Uterus (tissue), 4 donors: ENCODE measurements at places on chromosomes 2 and 18. TPM values are rescaled to one million over a fixed set of nuclear protein-coding genes. Genes with fewer than 3 reads are reported as not detected.
A peak's percentile ranks its signal among the peaks of the same experiment; 100 is the strongest.

- peak; percentile 72 for DNase-seq
Observed at GRCh38 chr2:9178904-9179571, 27.6 kb upstream of the ASAP2 start.

MALL gene
- 13.7 TPM for total RNA-seq

DNA sequence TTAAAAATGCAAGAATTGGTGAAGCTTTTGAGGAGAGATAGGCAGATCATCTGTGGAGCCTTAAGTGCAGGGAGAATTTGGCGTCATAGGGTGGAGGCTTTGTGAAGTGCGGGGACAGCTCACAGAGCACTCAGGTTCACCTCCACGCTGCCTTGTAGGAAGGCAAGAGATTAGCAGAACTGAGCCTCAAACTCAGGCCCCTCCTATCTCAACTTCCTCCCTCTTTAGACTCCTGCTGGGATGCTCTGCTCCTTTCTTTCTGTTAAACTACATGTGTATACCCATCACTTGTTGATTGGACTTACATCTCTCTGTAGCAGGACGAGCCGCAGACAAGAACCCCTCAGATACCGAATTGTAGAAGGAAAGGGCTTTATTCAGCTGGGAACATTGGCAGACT lies 422.2 kb downstream of the SETBP1 start:
- DNase-seq, result no peak

GRCh38 chr2:12155303-12156051 lies 409.0 kb downstream of the LPIN1 start:
- no peak for DNase-seq

DNA sequence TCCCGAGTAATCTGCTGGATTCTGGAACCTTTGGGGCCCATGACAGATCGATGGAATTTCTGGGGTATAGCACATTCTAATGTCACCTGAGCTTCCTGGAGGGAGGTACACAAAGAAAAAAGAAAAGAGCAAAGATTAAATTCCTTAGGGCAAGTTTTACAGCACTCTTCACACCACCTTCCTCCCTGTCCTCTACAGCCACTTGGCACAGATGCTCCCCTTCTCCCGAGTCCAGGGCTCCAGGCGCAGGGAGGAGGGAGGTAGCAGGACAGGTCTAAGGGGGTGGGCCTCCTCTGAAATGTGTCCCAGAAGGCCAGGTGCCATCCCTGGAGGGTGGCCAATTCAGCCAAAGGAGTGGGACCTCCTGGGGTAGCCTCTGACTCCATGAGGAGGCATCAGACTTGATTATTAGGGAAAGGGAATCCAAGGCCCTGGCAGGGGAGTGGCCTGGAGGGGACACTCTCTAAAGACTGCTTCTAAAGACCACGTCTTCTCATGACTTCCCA lies 50.3 kb downstream of the ANO7 start:
- DNase-seq, result no peak

- no peak for DNase-seq
Observed at GRCh38 chr18:28485918-28486317, 309.0 kb upstream of the CDH2 start.

DNA sequence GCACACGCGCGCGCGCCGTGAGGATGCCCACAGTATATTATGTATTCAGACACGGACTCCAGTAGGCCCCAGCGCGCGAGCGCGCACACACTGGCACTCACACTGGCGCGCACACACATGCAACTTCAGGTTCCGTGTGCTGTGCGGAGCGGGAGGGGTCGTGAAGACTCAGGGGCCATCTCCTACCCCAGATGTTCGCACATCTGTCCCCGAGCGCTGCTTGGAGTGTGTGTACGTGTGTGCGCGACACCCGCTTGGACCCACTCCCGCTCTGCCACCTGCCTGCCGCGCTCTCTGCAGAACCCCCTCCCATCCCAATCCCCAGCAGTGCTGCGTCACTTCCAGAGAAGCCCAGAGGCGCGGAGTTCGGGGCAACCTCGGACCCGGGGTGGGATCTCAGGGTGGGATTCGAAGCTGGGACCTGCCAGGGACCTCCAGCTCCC lies 2.6 kb downstream of the NRP2 start:
- DNase-seq, result peak; percentile 52

DNA sequence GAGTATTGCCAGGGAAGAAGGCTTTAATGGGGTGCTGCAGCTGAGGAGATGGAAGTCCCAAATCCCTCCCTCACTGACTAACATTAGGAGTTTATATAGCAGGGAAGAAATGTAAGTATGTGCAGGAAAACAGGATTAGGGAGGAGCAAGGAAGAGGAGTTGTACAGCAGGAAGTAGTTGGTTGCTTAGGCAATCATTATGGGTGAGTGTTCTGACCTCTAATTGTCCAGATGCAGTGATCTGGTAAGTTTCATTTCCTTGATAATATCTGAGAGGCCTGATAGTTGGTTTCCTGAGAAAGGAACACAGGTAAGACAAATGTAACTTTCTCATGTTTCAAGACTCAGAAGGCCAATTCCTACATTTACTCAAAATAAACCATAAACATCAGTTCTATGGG lies 331.9 kb upstream of the GULP1 start:
- no peak for DNase-seq

- no peak for DNase-seq
Observed at GRCh38 chr2:39676342-39676741, 10.6 kb downstream of the TMEM178A start.

CXCR4 gene
- 39.5 TPM for total RNA-seq

CHRND gene
- total RNA-seq, result not detected

CHST10 gene
- total RNA-seq, result 23.0 TPM

GRCh38 chr2:70984228-70984575 lies 5.8 kb downstream of the ANKRD53 start:
- DNase-seq, result peak; percentile 5

DNA sequence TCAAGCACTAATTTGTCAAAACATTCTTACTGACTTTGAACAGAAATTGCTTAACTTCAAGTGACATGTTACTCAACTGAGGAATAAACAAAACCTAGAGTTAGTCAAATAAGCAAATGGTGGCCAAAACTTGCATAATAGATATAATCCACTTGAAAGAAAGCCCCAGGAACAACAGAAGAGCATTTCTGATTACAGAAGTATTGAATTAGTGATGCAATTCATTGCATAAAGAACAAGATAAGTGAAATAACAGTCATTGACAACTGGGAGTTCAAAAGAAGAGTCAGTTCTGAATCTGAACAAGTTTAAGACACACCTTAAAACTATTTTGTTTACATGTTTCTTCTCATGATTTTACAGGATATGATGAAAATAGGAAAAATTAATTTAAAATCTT lies 30.8 kb downstream of the COBLL1 start:
- DNase-seq, result no peak

DNA sequence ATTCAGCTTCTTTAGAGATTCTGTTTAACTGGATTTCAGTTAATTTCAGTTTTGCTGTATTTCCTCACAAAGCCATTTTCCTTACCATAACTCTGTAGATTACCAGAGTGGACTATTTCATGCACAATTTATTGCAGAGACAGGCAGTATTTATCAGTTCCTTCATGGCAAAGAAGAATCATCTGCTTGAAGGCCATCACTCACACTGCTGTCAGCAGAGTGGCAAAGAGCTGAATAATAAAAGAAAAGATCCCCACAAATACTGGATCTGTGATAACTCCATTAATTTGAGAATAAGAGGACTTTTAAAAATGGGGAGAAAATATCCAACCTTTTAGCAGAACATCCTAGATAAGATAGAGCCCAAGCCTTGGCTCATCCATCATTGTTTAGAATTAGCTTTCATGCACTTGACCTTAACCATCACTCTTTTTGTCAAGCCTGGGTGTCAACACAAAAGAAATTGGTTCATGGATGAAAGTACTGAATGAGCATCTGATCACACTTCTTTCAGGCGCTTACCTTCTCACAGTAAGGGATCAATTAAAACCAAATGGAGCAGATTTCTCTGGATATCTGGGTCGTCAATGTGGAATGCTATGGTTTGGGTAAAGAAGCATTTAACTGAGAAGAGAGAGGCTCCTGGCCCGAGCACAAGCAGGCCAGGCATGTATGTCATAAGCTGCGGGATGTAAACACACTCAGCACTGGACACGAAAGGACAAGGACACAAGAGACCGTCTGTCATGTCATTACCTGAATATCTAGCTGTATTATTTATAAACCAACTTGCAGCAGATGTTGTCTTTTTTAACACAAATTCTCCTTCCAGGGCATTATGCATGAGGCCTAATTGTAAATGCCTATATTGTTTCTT lies 376.2 kb downstream of the ZNF521 start:
- no peak for DNase-seq

- no peak for DNase-seq
Observed at GRCh38 chr2:112904883-112905282, 6.1 kb upstream of the IL37 start.

IL36G gene
- total RNA-seq, result not detected

- no peak for DNase-seq
Observed at GRCh38 chr2:187567126-187567525, 12.9 kb upstream of the TFPI start.

GRCh38 chr2:72924353-72925240 lies 7.3 kb downstream of the EMX1 start:
- DNase-seq, result no peak

ACADL gene
- total RNA-seq, result 0.26 TPM

- no peak for DNase-seq
Observed at GRCh38 chr18:35571138-35571537, 10.4 kb upstream of the GALNT1 start.

INPP5D gene
- 37.9 TPM for total RNA-seq

FBLN7 gene
- 9.6 TPM for total RNA-seq

DNA sequence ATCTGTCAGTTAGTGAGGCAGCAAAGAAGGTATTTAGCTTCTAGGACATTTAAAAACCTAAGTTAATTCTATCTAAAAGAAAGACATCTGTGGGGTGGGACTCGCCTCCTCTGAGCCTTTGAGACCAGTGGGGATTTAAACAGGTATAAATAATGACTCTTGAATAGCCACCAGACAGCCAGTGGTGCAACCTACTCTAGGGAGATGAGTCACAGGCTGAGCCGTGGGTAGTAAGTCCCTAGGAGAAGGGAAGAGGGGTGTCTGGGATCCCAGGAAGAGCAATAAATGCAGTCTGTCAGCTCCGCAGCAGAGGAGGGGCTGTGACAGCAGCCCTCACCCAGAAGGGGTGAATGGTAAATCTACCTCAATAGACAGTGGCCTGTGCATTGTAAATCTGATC lies 43.1 kb upstream of the GALNT3 start:
- no peak for DNase-seq

PDE1A gene
- total RNA-seq, result 13.1 TPM
